Daoy (cell line): ENCODE measurements at places on chromosomes 12 and 14. TPM values are rescaled to one million over a fixed set of nuclear protein-coding genes. Genes with fewer than 3 reads are reported as not detected.

DNA sequence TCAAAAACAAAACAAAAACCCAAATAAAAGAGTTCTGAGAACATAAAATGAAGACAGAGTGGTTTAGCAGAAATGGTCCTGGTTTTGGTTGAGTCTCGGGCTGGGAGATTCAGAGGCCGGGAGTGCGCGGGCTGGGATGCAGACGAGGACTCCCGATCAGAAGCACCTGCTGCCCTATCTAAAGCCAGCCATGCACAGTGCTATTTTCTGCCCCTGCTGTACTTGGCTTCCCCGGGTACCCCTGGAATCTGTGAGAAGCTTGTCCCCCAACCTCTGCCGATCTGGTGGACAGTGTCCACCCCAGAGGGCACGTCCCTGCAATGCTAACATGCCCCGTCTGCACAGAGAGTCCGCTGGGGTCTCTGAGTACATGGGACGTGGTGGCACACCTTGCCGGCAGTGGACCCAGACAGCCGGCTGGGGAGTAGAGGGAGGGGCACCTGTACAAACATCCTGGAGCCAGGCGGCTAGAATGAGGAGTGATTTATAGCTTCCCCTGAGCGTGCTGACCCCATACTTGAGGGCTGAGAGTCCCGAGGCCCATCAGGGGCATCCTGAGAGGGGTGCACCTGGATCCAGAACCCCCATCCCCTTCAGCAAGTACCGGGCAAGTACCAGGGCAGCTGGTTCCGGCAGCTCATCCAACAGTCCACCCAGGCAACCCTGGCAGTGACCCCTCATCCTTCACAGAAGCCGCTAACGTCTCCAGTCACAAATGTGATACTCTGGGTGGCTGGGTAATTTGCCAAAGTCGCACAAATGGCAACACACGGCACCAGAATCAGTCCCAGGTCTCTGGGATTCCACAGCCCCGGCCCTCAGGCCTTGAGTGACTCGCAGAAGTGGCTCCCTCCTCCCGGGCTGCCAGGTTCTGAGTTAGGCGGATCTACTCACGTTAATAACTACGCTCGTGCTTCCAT, 37.1 kb downstream of the CHGA start:
- DNase-seq, result no peak

The AGAP2 gene
- 0.03 and 0.29 TPM in 2 replicates for total RNA-seq

DNA sequence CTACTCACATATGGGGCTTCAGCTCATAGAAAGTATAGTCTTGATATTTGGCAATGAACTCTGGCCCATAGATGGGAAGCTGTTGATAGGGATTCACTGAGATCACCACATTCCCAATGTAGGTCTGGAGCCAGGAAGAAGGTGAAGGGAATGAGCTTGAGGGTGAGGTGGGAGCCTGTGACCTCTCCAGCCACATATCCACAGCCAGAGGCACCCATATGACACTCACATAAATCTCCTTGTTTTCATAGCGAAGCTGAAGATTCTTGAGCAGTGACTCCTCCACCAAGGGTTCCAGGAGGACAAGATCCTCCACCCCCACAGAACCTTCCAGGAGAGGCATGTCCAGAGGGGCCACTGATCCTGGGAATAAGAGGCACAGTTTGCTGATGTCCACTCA, 1.9 kb downstream of the MYO1A start:
- no peak for DNase-seq

DNA sequence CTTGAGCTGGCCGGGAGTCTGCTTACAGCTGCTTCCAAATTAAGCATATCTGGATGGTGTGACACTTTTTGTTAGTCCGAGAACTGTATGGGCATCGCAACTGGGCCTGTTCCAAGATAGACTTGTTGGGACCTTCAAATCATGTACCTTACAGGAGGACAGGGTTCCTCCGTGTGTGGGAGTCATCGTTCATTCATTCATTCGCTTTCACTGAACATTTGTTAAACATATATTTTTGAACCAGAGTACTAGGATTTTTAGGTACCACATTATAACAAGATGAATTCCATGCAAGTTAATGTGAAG, 387 bp upstream of the IPO8 start:
- no peak for DNase-seq

The STXBP6 gene
- total RNA-seq, result 2.6 and 2.9 TPM in 2 replicates

DNA sequence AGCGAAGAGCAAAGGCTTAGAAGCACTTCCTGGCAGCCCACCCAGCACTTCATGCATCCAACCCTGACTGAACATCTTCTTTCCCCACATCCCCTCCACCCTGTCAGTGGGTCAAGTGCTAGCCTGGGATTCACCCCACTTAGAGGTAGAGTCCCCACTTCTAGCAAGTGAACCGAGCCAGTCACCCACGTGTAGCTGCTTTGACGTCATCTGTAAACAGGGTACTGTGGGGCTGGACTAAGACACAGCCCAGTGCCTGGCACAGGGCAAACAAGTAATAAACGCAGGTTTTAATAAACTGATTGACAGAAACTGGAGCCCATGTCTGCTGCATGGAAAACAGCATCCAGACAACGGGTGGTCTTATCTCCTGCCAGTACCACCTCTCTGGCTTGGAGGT, 61.7 kb downstream of the ITPK1 start:
- no peak for DNase-seq

DNA sequence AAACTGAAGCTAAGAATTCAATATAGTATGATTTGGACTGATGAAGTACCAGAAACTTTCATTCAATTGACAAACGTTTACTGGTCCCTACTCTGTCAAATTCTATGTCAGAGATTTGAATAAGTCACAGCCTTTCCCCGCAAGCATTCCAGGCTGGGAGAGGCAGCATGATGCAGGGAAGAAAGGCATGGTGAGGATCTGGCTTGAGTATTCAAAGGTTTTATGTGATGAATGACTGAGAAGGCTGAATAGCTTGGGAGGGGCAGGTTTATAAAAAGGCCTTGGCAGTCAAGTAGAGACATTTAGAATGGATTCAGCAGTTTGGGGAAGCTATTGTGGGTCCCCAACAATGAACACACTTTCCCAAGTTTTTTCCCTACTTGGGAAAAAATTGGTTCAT, 431.8 kb downstream of the DPF3 start:
- no peak for DNase-seq

DNA sequence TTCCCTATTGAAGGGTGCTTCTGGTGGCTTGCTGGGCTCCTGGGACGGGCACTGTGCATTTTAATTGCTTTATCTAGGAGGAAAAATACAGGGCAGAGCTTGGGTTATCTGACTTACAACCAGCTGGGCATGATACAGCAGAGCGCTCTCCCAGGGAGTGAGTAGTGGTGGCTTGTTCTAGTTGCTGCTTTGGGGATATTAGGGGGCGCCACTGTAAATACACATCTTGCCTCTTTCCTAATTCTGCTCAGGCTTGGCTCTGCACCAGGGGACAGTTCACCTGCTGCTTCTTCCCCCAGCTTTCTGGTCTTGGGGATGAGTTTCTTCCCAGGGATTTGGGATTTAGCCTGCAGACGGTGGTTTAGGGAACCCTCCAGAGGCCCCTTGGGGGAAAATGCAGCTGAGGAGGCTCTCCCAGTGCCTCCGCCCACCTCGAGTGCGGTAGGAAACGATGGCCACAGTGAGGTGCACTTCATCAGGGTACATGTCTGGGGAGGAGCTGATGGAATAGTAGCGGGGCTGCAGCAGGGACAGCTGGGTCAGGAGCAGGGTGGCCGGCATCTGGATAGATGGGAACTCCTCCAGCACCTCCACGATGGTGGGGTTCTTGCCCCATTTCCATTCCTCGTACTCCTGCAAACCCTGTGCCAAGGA, 36.9 kb upstream of the FBXO21 start:
- DNase-seq, result no peak

DNA sequence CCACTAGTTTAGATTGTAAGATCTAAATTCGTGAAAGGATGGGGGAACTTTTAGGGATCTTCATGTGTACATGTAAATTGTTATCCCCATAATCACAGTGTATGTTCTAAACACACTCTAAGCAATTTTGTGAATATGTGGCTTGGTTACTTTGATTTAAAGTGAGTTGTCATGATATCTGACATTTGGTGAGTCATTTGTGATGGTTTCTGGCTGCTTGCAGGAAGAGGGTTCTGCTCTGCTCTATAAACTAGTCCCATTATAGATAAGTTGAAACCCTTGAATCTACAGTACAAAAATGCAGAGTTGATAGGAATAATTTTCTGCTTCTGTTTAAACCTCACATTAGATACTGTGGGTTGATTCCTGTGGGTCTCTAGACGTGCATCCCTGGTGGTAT, 14.8 kb downstream of the GUCY2C start:
- no peak for DNase-seq

DNA sequence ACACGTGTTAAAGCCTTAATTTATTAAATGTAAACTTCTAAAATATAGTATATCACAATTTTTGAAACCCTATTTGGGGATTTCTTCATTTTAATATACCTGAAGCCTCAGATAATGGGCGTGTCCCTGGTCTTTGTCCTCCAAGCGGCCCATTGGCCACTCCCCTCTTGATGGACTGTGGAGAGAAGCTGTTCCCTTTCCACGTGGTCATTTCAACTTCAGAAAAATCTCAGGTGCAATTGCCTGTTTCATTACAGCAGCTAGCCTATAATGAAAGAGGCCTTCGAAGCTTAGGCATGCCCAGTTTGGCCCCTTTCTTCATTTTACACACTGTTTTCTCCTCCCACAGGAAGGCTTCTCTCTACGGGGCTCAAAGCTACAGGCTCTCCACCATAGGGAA, 131.4 kb upstream of the ARHGAP5 start:
- DNase-seq, result no peak

- DNase-seq, result peak; percentile 68
Measured at GRCh38 chr14:32027255-32027939, 49.7 kb upstream of the ARHGAP5 start.

The AQP6 gene
- total RNA-seq, result 0.11 TPM in 1 of 2 replicates, not detected in the other

DNA sequence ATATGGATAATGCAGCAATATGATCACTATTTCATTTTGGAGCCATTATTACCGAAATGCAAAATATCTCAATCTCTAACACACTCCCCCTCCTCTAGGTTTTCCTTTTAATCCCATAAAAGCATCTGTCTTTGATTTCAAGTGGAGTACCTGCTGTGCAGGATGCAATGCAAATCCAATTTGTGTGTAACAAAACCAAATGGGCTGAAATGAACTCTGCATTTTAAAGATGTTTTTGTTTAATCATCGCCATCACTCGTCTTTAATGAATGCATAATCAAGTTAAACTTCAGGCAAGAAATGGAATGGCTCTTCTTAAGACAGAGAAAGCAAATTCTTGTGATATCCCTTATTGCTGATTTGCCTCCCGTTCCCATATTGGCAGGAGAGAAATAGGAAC, 114.3 kb downstream of the SLC15A5 start:
- DNase-seq, result no peak

DNA sequence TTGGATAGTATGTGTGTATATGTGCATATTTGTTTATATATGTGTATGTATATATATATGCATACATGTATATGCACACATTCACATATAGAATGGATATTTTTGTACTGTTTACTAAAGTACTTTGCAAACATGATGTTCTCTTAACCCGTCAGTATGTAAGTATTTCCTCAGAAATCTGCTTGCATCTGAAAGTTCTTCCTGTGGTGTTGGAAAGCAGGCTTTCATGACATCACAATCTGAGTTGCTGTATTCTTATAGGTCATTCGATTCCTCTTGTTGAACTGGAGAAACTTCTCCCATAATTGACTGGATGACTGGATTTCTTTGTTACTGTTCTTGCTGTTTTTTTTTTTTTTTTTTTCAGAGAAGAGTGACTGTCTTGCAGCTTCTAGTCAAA, 29.1 kb downstream of the GABARAPL1 start:
- DNase-seq, result no peak
